ENCODE measurements at places on chromosomes 12 and 14. TPM values are rescaled to one million over a fixed set of nuclear protein-coding genes. Genes with fewer than 3 reads are reported as not detected.

DNA sequence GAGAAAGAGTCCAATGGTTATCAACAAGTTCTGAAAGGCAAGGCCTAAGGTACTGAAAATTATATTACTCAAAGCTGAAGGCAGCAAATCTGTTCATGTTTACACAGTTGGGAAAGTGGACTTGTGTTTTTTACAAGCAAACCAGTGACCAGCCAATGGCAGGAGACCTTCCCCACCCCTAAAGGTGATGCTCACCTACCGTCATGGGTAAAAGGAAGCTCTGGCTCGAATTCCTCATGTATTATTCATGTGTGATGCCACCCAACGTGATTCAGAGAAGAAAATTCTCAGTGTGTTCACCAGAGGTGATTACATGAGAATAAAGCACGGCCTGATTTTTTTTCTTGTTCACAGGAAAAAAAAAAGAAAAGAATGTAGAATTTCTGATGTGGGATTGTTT, 1161.2 kb upstream of the SEL1L start:
- no peaks in the 10 kb centered on the region for H3K27me3 ChIP-seq
- DNase-seq = no peak
- H3K4me3 ChIP-seq = no peak overlapping the region
- H3K4me1 ChIP-seq = no peaks in the 10 kb centered on the region
- H3K36me3 ChIP-seq = no peaks in the 10 kb centered on the region

- no peak overlapping the region for H3K4me3 ChIP-seq
- peaks cover 61% of the 10 kb centered on the region for H3K4me1 ChIP-seq
- H3K36me3 ChIP-seq = no peaks in the 10 kb centered on the region
- DNase-seq = no peak
- H3K27me3 ChIP-seq = no peaks in the 10 kb centered on the region
- H3K27ac ChIP-seq = peak overlapping the region; percentile 94
These were observed 428.1 kb downstream of the ZFP36L1 start for GRCh38 chr14:68364792-68365192.

- DNase-seq = no peak
- no peak overlapping the region for H3K27ac ChIP-seq
- no peak overlapping the region for H3K4me3 ChIP-seq
- peaks cover 13% of the 10 kb centered on the region for H3K4me1 ChIP-seq
- peaks cover 6% of the 10 kb centered on the region for H3K36me3 ChIP-seq
These were observed 16.5 kb downstream of the CLEC1A start for GRCh38 chr12:10082117-10082874.

- no peaks in the 10 kb centered on the region for H3K36me3 ChIP-seq
- peak; percentile 51 for DNase-seq
- peaks cover 28% of the 10 kb centered on the region for H3K4me1 ChIP-seq
These were observed at the start of gene NPAS3 for GRCh38 chr14:32938719-32939253. Gene NPAS3, plus strand, starts transcription at chr14:32938879.

- no peak overlapping the region for H3K4me3 ChIP-seq
- DNase-seq = no peak
- H3K4me1 ChIP-seq = peaks cover 32% of the 10 kb centered on the region
These were observed 172.4 kb downstream of the PHETA1 start for GRCh38 chr12:111196532-111196931.

GRCh38 chr14:77761205-77761931, 412 bp upstream of the SNW1 start:
- H3K27ac ChIP-seq = peak overlapping the region; percentile 98
- peaks cover 7% of the 10 kb centered on the region for H3K36me3 ChIP-seq
- H3K4me1 ChIP-seq = peaks cover 21% of the 10 kb centered on the region
- no peaks in the 10 kb centered on the region for H3K27me3 ChIP-seq

DNA sequence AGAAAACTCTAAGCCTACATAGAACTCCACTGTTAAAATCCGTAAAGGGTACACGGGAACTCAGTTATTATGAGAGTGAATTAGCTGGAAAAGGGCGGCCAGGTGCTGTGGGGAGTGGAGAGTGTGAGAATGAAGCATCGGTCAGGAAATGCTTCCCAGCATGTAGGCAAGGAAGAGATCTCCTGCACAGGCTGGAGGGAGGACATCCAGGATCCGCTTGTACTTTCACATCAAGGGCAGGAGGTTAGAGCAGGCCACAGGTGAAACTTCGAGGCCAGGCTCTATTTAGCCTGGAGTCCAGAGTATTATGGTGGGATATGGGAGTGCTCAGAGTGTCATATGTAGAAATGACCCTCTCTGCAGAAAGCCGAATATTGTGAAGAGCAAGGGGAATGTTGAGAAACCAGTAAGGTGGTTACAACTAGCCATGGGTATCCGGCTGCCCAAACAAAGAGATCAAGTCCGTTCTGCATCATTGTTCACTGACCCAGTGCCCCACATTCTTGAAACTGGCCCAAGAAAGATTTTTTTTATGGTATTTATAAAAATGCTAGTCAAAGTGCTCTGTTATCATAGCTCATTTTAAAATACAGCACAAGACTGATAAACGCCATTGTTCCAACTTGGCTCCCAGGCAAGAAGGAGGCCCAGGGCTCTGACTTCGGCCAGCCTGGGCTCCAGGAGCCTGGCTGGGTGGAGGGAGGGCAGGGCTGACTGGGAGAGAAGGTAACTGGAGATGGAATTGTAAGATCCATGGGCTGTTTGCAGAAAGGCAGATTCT, 79.4 kb upstream of the HIF1A start:
- H3K4me1 ChIP-seq = peaks cover 34% of the 10 kb centered on the region
- no peaks in the 10 kb centered on the region for H3K36me3 ChIP-seq
- no peak overlapping the region for H3K4me3 ChIP-seq
- peak overlapping the region; percentile 82 for H3K27ac ChIP-seq
- DNase-seq = no peak

The B3GNT4 gene
- 0.51 TPM for total RNA-seq

The SLC4A8 gene
- 17.5 TPM for total RNA-seq

The TROAP gene
- total RNA-seq = 30.8 TPM

The ALDH1L2 gene
- 2.4 TPM for total RNA-seq
